Ovary (tissue), 10 donors: ENCODE measurements at places on chromosomes 12 and 14. TPM values are rescaled to one million over a fixed set of nuclear protein-coding genes. Genes with fewer than 3 reads are reported as not detected.

Gene TCL1A
- not detected for total RNA-seq

Gene ARL1
- total RNA-seq = 115 TPM

Gene CCDC38
- total RNA-seq = not detected

Gene LGR5
- 0.63 TPM for total RNA-seq

Gene CMKLR1
- total RNA-seq = 2.2 TPM

Gene TMTC2
- total RNA-seq = 4.6 TPM

DNA sequence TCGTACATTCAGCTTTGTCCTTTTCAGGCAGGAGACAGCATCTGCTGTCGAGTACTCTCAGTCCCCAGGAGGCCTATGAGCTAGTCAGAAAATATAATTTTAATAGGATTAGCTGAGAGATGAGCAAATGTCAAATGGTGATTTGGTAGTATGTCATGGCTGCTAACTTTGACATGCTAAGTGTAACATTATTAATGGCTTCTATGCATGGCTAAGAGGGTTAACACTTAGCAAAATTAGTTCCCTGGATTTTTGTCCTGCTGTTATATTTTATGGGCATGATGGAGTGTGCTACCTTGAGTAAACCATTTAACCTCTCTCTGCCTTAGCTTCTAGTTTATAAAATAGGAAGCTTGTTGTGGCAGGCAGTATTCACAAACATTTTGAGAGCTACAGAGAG lies 2.9 kb upstream of the PCNX1 start:
- H3K4me1 ChIP-seq = peaks cover 9% of the 10 kb centered on the region
- H3K27me3 ChIP-seq = no peaks in the 10 kb centered on the region
- H3K36me3 ChIP-seq = no peaks in the 10 kb centered on the region

DNA sequence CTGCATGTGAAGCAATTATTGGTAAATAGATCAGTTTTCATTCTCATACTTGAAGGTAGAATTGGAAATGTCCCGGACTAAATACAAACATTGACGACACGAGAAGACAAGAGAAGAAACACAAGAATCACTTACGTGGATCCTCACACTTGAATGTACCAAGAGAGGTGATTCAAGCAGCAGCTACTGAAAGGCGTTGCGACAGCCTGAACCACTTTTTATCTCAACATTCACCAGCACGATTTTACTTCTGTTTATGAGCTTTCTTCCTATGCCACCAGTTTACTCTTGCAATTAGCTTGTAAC lies 3.6 kb upstream of the FZD10 start:
- no peak for DNase-seq
- no peak overlapping the region for H3K4me3 ChIP-seq
- peaks cover 4% of the 10 kb centered on the region for H3K4me1 ChIP-seq
- H3K27ac ChIP-seq = no peak overlapping the region
- no peaks in the 10 kb centered on the region for H3K36me3 ChIP-seq
- H3K27me3 ChIP-seq = no peaks in the 10 kb centered on the region

- H3K27me3 ChIP-seq = no peaks in the 10 kb centered on the region
- no peak for DNase-seq
- no peak overlapping the region for H3K27ac ChIP-seq
- H3K36me3 ChIP-seq = no peaks in the 10 kb centered on the region
- H3K4me1 ChIP-seq = no peaks in the 10 kb centered on the region
These were observed 467.0 kb downstream of the LRIG3 start for GRCh38 chr12:58453306-58453705.

DNA sequence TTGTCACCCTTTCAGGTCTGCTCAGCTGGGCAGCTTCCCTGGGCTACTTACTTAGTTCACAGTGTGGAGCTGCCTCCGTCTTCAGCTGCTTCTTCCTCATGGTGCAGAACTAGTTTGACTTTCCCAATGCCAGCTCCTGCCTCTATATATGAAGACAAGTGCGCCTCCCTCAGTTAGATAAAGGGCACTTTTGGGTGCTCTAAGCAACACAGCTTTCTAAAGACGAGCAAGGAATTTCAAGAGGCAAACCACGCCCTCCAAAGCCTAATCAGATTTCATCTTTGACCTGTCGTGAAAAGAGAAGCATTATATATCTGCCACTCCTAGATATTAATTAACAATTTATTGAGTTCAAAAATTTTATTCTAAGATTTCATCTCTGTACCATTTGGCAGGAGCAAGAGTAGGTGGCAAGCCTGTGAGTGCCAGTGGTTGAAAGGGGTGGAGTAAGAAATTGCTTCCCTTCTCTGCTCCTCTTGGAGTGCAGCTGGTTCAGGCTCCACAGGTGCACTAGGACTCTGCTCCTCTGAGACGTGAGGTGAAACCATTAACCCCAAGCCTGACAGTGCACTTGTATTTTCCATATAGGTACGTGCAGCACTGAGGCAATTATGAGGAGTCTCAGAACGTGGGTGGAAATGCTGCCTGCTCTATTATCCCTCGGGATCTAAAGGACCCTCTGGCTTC lies 2.1 kb upstream of the SLC11A2 start:
- H3K4me3 ChIP-seq = no peak overlapping the region
- no peak overlapping the region for H3K27ac ChIP-seq
- H3K4me1 ChIP-seq = peaks cover 6% of the 10 kb centered on the region
- H3K27me3 ChIP-seq = no peaks in the 10 kb centered on the region
- H3K36me3 ChIP-seq = no peaks in the 10 kb centered on the region
- DNase-seq = no peak

GRCh38 chr14:105878125-105878524 lies 351.7 kb downstream of the TMEM121 start:
- H3K36me3 ChIP-seq = no peaks in the 10 kb centered on the region
- H3K4me1 ChIP-seq = no peaks in the 10 kb centered on the region

- no peak overlapping the region for H3K27ac ChIP-seq
- no peak overlapping the region for H3K4me3 ChIP-seq
- no peaks in the 10 kb centered on the region for H3K36me3 ChIP-seq
- DNase-seq = no peak
- peaks cover 12% of the 10 kb centered on the region for H3K4me1 ChIP-seq
These were observed 5.4 kb upstream of the KIF26A start for GRCh38 chr14:104132981-104133380.

DNA sequence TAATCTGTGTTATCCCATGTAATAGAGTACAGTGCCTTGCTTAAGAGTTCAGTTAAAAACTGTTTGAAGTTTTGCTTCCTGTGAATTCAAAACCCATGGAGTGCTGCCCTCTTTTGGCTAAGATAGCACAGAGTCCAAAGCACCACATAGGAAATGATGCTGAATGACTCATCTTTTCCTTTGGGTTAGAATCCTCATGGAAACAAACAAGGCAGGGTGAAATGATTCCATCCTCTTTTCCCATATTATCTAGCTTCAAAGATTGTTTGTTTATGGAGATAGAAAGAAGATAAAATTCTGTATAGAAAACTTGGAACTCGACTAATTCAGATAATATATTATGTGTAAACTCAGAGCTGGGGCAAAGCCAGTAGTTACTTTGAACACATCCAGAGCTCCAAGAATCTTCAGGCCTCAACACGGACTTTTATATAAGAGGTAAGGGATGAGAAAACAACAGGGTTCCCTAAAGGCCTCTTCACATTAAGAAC lies 87.4 kb downstream of the OTOGL start:
- no peak overlapping the region for H3K4me3 ChIP-seq
- H3K36me3 ChIP-seq = no peaks in the 10 kb centered on the region
- peak; percentile 55 for DNase-seq
- peaks cover 2% of the 10 kb centered on the region for H3K4me1 ChIP-seq
- H3K27me3 ChIP-seq = no peaks in the 10 kb centered on the region
- peak overlapping the region; percentile 17 for H3K27ac ChIP-seq
